ENCODE measurements at places on chromosomes 4 and X. TPM values are rescaled to one million over a fixed set of nuclear protein-coding genes. Genes with fewer than 3 reads are reported as not detected.

GRCh38 chrX:153576961-153577360 lies 22.0 kb downstream of the CCNQ start:
- no peaks in the 10 kb centered on the region for H3K36me3 ChIP-seq
- no peaks in the 10 kb centered on the region for H3K27me3 ChIP-seq

GRCh38 chr4:40915318-40916217 lies 165.8 kb downstream of the NSUN7 start:
- no peak overlapping the region for H3K4me3 ChIP-seq
- H3K27ac ChIP-seq, result peak overlapping the region; percentile 24
- no peaks in the 10 kb centered on the region for H3K27me3 ChIP-seq
- no peak for DNase-seq

GRCh38 chr4:76712564-76712963 lies 185.4 kb downstream of the SOWAHB start:
- H3K27ac ChIP-seq, result no peak overlapping the region
- H3K4me3 ChIP-seq, result no peak overlapping the region
- H3K27me3 ChIP-seq, result no peaks in the 10 kb centered on the region
- peaks cover 24% of the 10 kb centered on the region for H3K4me1 ChIP-seq

DNA sequence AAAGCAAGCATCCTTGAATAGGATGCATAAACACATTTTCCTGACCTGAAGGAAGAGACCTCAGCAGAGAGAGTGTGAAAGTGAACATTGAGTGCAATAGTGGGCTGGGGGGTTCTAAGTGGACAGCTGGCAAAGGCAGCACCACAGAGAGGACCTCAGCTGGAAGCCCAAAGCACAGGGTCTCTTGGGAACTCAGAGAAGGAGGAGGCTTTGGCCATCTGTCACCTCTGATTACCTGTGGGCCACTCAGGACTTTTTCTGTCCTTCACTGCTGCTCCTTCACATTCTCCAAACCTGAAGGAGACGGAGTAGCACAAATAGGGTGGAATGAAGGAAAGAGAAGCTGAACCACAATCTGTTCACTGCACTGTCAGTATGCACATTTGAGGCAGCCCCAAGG lies 37.9 kb upstream of the FAT4 start:
- H3K27me3 ChIP-seq, result no peaks in the 10 kb centered on the region
- no peaks in the 10 kb centered on the region for H3K4me1 ChIP-seq
- no peak overlapping the region for H3K4me3 ChIP-seq
- no peak for DNase-seq
- no peak overlapping the region for H3K27ac ChIP-seq

DNA sequence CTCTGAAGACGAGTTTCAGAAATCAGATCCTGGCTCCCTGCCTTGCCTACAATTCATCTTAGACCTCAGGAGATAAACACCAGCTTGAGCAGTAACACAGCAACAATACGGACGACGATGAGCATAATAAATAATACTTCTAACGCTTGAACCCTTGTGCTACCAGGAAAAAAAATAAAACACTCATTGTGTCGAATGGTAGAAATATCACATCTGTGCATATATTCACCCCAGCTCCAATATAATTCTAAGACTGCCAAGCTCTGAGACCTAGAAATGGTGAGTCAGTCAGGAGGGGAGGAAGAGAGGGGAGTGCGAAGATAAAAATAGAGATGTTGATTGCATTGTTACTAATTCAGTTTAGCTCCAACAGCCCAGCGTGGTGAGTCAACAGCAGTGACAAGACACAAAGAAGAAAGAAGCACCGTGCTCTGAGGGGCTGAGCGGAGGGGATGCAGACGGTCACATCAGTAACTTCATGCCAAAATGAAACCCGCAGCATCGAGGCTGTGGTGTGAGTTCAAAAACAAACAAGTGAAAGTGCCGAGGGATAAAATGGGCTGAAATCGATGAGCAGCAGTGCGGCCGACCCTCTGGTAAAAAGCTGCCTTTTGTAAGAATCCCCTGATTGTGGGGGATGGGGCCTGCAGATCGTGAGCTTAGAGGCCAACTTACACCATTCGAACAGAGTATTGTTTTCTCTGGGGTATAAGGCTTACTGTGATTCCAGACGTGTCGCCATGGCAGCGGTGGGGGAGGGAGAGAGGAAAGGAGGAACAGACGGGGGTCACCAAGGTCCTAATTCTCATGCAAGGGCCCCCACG lies 150.4 kb downstream of the MGST2 start:
- H3K27ac ChIP-seq, result no peak overlapping the region
- H3K4me3 ChIP-seq, result no peak overlapping the region
- H3K4me1 ChIP-seq, result no peaks in the 10 kb centered on the region
- no peaks in the 10 kb centered on the region for H3K27me3 ChIP-seq

Gene MFSD8
- 27.9 TPM for total RNA-seq

Gene MAGEA11
- total RNA-seq, result not detected

DNA sequence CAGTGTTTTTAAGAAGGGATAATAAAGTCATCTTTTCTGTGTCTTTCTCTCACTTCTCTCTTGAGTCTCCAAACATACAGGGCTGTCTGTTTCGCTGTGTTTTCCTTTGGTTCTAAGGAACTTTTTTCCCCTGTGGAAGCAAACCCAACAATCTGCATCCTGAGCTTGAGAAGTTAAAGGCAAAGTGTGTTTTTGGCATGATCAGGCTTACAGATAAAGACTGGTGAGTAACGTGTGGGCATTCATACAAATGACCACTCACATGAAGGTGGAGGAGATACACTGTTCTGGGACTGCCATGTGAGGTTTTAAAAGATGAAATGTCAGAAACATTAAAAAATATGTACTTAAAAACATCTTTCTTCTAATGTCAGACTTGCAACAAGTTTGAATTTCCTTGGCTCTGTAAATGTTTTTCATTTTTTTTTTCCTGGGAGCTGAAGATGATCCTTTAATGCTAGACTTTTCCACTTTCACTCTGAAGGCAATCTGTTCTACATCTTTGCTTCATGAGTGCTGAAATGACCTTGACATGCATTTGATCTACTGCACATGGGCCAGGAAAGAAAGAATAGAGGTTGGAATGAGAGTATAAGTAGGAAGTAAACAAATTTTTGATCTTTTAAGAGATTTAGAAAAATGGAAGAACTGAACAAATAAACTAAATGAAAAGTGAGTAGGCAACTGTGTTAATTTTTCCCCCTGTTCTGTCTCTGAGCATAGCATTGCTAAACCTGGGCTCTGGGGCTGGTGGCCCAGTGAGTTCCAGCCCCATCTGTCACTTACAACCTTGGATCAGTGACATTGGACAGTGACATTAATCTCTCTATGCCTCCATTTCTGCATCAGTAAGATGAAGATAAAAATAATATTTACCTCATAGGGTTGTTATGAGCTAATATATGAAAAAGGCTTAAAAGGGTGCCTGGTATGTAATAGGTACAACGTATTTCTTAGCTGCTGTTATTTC lies 151.1 kb upstream of the TBC1D9 start:
- no peaks in the 10 kb centered on the region for H3K4me1 ChIP-seq
- no peak overlapping the region for H3K27ac ChIP-seq
- H3K4me3 ChIP-seq, result no peak overlapping the region
- H3K36me3 ChIP-seq, result no peaks in the 10 kb centered on the region
- no peaks in the 10 kb centered on the region for H3K27me3 ChIP-seq

Gene SPANXB1
- total RNA-seq, result not detected

DNA sequence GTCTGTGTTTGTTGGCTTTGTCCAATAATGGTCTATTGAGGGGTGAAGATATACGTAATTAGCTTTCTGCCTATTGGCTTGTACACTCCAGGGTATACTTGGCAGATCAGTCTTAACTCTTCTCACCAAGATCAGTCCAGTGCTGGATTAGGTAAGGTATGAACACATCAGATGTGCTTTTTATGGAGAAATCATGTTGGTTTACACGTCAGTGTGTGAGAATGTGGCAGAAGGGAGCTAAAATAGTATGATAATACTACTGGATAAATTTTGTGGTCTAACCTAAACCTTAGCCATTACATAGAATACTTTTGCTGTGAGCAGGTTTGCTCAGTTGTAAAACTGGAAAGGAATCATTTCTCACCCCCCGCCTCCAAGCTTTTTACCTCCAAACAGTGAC lies 4.2 kb downstream of the PDHA1 start:
- H3K36me3 ChIP-seq, result no peaks in the 10 kb centered on the region
- H3K27me3 ChIP-seq, result no peaks in the 10 kb centered on the region
- DNase-seq, result no peak
- H3K4me3 ChIP-seq, result no peak overlapping the region

DNA sequence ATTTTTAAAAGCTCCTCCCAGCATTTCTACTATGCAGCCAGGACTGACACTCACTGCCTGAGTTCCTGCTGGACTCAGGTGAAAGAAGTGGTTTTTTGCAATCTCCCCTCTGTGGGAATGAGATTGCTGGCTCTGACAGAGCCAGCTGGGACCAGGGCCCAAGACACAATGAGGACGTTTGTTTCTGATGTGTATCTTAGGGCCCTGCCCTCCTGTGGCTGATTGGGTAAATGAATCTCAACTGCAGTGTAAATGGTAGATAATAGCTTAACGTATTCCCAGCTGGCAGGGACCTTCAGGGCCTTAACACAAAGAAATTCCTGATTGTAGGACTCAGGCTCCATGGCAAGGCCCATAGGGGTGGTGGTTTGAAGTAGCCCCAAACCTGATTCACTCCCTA lies 85.8 kb upstream of the PRPS1 start:
- H3K4me1 ChIP-seq, result no peaks in the 10 kb centered on the region
- no peaks in the 10 kb centered on the region for H3K36me3 ChIP-seq
- H3K27ac ChIP-seq, result no peak overlapping the region
- no peak overlapping the region for H3K4me3 ChIP-seq
- DNase-seq, result peak; percentile 12

Gene SLC9A7
- total RNA-seq, result 21.3 TPM

DNA sequence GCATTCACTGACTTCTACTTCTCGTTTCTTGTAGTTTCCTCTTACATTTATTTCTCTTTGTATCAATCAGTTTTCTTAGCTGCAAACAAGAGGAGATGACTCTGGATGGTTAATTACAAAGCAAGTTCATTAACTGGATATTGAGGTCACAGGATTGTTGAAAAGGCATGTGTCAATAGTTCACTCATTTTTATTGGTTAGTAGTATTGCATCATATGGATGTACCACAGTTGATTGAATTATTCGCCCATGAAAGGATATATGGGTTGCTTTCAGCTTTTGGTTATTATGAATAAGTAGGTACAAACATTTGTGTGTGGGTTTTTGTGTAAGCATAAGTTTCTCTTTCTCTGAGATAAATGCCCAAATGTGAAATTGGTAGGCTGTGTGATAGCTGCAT lies 21.8 kb upstream of the ARHGEF6 start:
- H3K27me3 ChIP-seq, result no peaks in the 10 kb centered on the region
- no peaks in the 10 kb centered on the region for H3K4me1 ChIP-seq
- H3K36me3 ChIP-seq, result no peaks in the 10 kb centered on the region
- no peak overlapping the region for H3K4me3 ChIP-seq

Gene NLGN4X
- not detected for total RNA-seq

DNA sequence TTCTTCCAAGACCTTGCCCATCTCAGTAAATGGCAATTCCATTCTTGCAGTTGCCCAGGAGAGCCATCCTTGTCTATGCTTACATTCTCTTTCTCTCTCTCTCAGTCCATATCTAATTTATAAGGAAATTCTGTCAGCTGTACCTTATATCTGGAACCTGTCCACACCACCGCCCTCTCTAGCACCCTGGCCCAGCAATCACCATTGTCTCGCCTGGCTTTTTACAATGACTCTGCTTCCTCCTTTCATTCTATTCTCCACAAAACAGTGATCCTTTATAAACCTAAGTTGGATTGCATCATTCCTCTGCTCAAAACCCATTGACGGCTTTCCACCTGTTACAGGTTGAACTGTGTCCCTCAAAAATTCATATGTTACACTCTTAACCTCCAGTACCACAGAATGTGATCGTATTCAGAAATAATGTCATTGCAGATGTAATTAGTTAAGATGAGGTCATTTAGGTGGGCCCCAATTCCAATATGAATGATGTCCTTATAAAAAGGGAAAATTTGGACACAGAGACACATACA lies 31.3 kb downstream of the APBB2 start:
- H3K4me3 ChIP-seq, result no peak overlapping the region
- no peak for DNase-seq
- peaks cover 50% of the 10 kb centered on the region for H3K4me1 ChIP-seq
- no peaks in the 10 kb centered on the region for H3K36me3 ChIP-seq
- no peaks in the 10 kb centered on the region for H3K27me3 ChIP-seq
- no peak overlapping the region for H3K27ac ChIP-seq

DNA sequence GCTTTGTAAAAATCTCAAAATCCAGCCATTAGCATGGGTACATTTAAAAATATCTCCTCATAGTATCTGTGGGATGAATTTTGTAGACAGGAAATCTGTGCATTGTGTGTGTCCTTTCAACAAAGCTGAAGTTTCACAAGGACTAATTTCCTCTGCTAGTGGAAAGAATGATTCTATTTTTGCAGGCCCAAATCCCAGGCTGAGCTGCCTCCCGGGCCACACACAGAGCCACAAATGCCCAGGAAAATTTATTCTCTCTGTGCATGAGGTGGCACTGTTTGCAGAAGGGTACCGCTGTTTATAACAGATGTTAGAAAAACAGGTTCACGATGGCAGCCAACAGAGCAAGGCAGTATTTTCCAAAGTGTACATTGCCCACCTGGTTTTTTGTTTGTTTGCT lies 11.0 kb upstream of the VCX3B start:
- H3K4me3 ChIP-seq, result no peak overlapping the region
- no peak for DNase-seq
- H3K27ac ChIP-seq, result no peak overlapping the region
- H3K4me1 ChIP-seq, result no peaks in the 10 kb centered on the region
- H3K27me3 ChIP-seq, result no peaks in the 10 kb centered on the region

- DNase-seq, result no peak
- no peaks in the 10 kb centered on the region for H3K36me3 ChIP-seq
- no peaks in the 10 kb centered on the region for H3K27me3 ChIP-seq
- peaks cover 6% of the 10 kb centered on the region for H3K4me1 ChIP-seq
- H3K27ac ChIP-seq, result no peak overlapping the region
Measured at GRCh38 chr4:98602270-98602669, 56.1 kb downstream of the TSPAN5 start.

- no peak for DNase-seq
- no peak overlapping the region for H3K4me3 ChIP-seq
- no peaks in the 10 kb centered on the region for H3K36me3 ChIP-seq
- H3K27ac ChIP-seq, result no peak overlapping the region
Measured at GRCh38 chr4:8093587-8094274, 64.9 kb downstream of the ABLIM2 start.

GRCh38 chr4:52617336-52618020 lies 41.6 kb downstream of the USP46 start:
- no peaks in the 10 kb centered on the region for H3K27me3 ChIP-seq
- H3K36me3 ChIP-seq, result no peaks in the 10 kb centered on the region
- no peak for DNase-seq
- no peaks in the 10 kb centered on the region for H3K4me1 ChIP-seq

- no peak overlapping the region for H3K4me3 ChIP-seq
- no peaks in the 10 kb centered on the region for H3K36me3 ChIP-seq
- H3K27ac ChIP-seq, result no peak overlapping the region
Measured at GRCh38 chrX:135308345-135308855, 880 bp upstream of the ETDC start.

Gene GLA
- total RNA-seq, result 46.0 TPM
